Naive thymus-derived CD8-positive, alpha-beta T cell (primary cell): ENCODE measurements at places on chromosomes 2 and 18.

DNA sequence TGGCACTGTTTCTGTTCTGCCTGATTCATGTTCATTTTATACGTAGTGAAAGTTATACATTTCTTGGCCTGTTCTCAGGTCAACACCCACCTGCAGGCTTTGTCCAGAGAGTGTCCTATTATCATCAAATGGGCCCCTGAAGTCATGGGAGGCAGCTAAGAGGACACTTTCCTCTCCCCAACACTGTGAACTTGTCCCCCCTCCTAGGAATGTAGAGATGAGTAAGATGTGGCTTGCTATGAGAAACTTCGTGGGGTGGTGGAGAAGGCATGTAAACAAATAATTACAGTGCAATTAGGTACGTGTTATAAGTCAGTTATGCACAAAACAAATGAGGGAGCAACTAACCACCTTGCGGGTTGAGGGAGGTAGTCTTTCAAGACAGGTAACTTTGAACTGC lies 57.9 kb downstream of the COL4A3 start:
- DNase-seq, result no peak

DNA sequence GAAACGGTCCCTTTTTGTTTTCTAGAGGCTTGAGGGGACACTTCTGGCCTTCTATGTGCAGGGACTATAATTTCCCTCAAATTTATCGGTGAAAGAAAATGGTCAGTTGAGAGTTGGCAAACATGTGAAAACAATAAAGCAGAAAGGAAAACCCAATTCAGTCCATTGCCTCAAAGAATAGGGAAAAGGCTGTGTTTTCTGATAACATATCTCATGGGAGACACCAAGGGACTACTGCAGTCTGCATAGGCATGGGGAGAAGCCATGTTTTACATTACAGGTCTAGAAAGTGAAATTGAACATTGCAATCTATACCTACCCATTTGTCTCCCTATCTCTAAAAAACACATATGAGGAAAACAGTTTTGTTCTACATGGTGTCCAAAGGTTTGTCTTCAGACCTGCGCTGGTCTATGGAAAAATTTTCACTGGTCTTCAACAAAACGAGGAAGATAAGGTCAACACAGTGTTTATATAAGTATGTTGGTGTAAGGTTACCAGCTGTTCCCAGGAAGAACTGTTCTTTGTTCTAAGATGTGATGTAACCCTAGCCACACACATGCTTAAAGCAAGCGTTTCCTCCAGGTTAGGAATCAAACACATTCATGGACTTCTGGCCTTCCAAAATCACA lies 179.7 kb downstream of the MREG start:
- no peak for DNase-seq

DNA sequence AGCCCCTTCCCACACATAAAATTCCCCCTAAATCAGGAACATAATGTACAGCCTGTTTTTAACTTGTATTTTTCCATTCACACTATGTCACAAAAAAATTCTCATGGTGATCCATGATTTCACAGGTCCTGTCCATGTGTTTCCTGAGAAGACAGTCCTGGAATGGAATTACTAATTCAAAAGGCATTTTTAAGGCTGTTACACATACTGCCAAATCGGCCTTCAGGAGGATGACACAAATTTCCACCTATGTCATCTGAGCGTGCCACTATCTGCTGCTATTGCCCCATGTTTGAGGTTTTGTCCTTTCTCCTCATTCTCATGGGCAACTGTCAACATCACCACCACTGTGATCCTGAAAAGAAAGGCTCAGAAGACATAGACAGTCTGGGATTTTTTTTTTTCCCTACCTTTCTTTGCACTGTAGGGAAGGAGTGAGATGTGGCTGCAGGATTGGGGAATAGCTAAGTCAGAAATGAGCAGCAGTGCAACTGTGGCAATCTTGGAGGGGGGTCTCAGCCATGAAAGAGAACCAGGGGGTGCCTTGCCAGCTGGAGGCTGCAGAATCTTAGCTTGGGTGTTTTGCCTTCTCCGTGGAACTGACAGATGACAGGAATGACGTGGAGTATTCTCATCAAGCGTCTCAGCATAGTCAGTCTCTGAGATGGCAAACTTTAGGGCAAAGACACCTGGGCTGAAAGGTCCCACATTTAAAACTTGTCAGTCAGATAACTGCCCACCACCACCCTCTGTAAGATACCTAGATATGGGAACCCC lies 73.4 kb downstream of the MARCHF4 start:
- DNase-seq, result no peak

DNA sequence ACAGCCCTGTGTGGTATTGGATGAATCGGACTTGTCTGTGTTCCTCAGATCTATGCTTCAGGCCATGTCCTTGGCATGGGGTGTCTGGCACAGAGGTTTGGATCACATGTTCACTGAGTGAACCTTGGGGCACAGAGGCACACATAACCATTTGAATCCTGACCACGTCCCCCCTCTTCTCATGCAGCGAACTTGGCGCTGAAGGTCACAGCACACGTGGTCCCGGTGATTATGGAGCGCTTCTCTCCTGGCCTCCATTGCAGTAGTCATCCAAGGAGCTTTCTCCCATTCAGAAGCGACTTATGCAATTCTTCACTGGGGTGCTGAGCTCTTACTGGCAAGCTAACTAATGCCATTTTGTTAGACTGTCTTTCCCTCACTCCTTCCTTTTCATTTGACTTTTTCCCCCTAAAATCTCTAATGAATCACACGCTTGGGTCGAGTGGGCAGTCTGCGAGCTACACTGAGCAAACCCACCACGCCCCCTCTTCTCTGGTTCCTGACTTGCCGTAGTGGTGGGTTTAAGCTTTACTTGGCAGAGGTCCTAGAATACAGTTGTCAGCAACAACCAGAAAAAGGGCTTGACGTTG lies 59.4 kb downstream of the KCNG2 start:
- DNase-seq, result no peak

GRCh38 chr18:36187826-36188721 lies 777 bp downstream of the MOCOS start:
- DNase-seq, result no peak

DNA sequence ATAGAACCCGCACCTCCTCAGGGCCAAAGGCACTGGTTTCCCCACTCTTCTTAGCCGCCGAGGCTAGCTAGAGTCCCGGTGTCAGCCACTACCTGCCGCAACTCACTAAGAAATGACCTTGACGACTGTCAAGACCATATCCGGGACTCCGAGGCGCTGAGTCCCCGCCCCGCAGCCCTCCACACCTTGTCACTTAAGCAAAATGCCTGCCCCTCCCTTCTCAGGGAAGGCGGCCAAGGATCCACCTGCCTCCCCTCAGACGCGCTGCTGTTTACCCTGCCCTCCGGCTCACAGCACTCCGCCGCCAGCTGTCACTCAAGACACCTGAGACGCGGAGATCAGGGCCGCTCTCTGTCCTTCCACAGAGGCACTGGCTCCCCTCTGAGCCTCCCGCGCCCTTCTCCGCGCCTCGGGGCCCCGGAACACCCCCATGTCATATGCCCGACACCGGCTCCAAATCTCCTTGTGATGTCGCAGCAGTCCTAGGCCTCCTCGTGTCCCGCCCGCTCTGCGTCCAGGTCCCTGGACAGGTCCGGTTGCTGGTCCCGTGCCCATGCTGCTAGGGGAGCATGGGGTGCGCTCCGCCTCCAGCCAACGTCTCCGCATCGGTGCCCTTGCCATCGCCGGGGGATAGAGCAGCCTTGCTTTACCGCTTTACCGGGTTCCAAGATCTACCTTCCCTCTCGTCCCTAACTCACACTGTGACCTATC lies 32.5 kb upstream of the REG3G start:
- no peak for DNase-seq

- no peak for DNase-seq
Measured at GRCh38 chr18:62399276-62399675, 74.2 kb downstream of the TNFRSF11A start.

GRCh38 chr2:241173557-241173956 lies 14.9 kb upstream of the ANO7 start:
- no peak for DNase-seq

GRCh38 chr2:86476092-86476491 lies 34.9 kb downstream of the KDM3A start:
- DNase-seq, result no peak

- DNase-seq, result no peak
Measured at GRCh38 chr2:21289989-21290388, 166.2 kb downstream of the TDRD15 start.

GRCh38 chr18:34947711-34948125 lies 93.5 kb upstream of the MAPRE2 start:
- DNase-seq, result no peak

GRCh38 chr2:122740594-122740948 lies 985.1 kb downstream of the TSN start:
- DNase-seq, result no peak

DNA sequence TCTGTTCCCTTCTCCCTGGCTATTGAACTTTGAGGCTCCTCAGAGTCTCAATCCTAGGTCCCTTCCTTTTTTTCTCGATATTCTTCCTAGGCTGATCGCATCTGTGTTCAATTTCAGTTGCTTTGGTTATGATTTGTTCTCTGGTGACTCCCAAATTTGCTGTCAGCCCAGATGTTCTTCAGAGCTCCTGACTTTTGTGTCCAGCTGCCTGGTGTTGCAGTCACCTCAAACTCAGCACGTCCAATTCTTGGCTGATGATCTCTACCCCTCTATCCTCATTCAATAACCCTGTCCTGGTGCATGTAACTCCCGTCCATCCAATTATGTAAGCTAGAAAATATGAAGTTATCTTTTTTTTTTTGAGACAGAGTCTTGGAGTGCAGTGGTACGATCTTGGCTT lies 31.4 kb downstream of the DIS3L2 start:
- DNase-seq, result no peak

GRCh38 chr2:25207078-25207545 lies 38.7 kb upstream of the POMC start:
- DNase-seq, result peak; percentile 57

GRCh38 chr2:84901593-84902120 lies 3.8 kb upstream of the TMSB10 start:
- DNase-seq, result no peak

DNA sequence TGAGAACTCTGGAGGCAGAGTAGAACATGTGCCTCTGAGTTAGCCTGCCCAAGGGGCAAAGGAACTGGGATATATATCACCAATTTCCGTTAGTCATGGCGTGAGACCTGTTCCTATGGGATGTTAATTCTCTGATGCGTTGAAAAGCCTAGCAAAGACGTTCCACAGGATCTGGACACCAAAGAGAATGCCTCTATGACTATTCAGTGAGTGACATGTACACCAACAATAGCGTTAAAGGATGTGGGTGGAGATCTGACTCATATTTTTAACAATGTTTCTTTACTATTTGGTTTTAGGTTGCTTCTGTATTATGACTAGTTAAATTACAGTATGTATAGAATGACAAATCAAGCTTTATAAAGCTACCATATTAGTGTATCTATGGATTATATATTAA lies 320.9 kb upstream of the MC4R start:
- no peak for DNase-seq

- DNase-seq, result no peak
Measured at GRCh38 chr2:49978341-49978740, 824.0 kb upstream of the FSHR start.

DNA sequence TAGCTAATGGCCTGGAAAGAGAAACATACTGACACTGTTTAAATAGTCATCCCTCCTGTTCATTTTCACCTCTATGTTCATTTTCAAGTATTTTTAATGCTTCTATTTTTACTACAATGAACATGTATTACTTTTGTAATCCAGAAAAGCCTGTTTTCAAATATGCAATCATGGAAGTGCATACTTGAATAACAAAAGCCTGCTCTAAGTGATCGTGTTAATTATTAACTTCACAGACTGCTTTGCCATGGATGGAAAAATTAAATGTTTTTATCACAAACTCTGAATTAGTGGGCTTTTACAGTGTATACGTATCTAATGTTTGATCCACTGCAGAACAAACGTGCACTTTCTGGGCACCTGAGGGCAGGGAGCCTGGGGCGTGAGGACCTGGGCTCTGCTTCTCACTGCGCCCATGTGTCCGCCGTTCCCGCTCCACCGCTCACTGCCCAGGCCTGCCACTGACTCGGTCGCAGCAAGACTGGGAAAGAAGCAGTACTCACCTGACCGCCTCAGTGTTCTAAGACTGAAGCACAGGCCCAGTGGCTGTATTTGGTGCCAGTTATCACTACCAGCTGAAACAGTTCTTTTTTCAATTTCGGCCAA lies 80.6 kb downstream of the UXS1 start:
- no peak for DNase-seq

DNA sequence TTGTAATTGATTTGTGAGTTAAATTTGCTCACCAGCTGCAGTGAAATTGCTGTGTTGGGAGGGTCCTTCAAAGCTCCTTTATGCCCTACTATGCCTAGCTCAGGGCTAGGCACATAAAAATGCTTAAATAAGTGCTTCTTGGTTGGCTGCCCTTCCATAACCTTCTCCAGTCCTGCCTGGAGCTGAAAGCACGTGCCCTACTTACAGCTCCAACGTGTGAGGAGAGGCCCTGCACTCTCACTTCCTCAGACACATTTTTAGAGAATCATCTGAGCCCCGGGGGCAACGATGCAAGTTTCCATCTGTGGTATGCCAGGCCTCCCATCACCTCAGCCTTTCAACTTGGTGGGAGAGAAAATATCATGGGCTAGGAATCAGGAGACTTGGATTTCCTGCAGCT lies 202.7 kb downstream of the BCL11A start:
- DNase-seq, result no peak

- no peak for DNase-seq
Measured at GRCh38 chr2:208983486-208983885, 440.4 kb upstream of the MAP2 start.

DNA sequence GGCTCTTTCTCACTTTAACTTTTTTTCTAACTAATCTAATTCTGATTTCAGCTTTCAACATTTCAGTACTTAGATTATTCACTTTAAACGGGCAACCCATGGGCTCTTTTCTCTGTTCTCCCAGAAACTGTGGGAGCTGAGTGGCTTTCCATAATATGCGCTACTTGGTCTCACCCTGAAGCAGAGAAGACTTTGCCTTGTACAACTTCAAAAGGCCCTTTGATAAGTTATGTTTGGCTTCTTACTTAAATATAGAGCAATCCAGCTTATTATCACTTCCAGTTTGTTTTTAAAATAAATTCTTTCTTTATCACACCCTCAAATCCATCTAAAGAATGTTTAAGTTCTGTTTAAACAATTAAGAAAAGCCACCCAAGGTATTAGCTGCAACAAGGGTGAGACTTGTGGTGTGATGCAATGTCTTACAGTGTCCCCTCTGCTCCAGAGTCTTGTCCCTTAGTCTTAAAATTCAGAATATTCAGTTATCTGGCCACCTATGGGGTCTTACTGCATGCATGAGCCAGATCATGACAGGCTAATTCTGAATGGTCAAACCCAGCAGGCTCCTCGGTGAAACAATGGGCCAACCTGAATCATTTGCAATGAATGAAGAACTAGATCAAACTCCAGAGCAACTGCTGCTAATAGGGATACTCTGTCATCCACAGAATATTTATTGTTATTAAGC lies 38.8 kb downstream of the GCG start:
- no peak for DNase-seq

- no peak for DNase-seq
Measured at GRCh38 chr2:121505005-121505404, 25.7 kb upstream of the RNU4ATAC start.

GRCh38 chr2:62692225-62692624 lies 13.3 kb upstream of the EHBP1 start:
- no peak for DNase-seq
